ENCODE measurements at places on chromosomes 7 and 10.
A peak's percentile ranks its signal among the peaks of the same experiment; 100 is the strongest.

GRCh38 chr10:120735773-120736371 is 115.3 kb upstream of the WDR11 start:
- DNase-seq: peak; percentile 62

- DNase-seq: no peak
Measured at GRCh38 chr7:135728136-135728669, at the start of gene SLC13A4. Gene SLC13A4 (minus strand): TSS chr7:135728186. CDS start chr7:135727496, 690 bp downstream.

DNA sequence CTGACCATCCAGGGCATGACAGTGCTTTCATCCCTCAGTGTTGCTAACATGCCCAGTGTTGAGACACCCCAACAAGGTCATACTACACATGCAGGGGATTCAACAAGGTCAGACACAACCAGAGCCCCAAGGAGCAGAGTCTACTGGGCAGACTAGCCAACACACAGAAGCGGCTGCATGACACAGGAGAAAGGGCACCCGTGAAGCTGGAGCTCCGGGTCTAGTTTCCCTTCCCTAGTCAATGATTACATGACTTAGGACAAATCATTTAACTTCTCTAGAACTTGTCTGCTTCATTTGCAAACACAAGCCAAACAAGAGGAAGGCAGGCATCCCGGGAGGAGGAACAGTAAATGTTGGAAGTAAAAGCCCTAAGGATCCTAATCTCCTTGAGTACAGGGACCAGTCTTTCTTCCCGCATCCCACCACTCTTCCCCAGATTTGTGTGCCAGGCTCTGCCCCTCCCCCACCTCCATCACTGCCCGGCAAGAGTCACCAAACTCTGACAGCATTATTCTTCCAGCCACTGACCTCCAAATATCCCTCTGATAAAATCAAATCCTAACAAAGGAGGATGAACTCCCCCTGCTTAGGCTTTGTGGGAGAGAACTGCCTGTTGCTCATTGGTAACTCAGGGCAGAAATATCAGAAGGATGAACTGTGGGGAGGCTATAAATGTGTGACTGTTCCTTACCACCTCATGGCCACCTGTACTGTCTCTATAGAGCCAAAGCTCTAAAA is 104.3 kb downstream of the KCNMA1 start:
- no peak for DNase-seq

DNA sequence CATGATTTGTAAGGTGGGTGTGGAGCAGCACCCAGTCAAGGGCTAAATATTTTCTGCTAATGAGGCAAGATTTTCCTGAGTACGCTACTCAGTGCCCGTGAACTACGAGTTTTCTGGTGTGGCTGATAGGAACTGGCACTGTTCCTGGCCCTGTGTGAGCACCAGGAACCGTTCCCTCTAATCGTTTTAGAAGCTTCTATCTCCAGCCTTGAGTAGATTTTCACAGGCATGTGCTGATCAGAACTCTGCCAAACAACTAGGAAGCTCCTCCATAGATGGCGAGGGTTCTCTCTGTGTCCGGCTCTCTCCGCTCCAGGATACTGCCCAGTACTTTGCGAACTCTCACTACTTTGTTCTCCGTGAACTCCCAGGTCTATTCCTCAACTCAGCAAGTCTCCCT is 17.7 kb downstream of the TRIM4 start:
- no peak for DNase-seq

DNA sequence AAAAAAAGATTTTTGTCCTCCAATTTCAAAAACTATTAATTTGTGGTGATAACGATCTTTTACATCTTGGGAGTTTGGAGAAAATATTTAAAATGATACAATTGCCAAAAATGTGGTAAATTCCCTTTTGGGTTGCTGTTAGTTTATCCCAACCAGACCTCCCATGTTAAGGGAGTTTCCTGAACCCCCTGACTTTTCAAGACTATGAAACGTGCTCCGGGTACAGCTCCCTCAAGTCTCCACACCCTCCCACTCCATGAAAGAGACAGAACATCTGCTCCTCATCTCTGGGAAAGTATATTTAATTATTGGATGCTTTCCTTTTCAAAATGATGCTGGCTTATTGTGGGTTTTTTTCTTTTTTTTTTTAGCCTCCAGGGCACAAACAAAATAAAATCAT is 534.6 kb upstream of the NRP1 start:
- no peak for DNase-seq

GRCh38 chr10:80292607-80293239 is 3.3 kb upstream of the MAT1A start:
- DNase-seq: no peak

- no peak for DNase-seq
Measured at GRCh38 chr7:94311515-94311914, 83.2 kb upstream of the COL1A2 start.

- DNase-seq: peak; percentile 82
Measured at GRCh38 chr7:102412548-102412947, 16.4 kb downstream of the PRKRIP1 start.

DNA sequence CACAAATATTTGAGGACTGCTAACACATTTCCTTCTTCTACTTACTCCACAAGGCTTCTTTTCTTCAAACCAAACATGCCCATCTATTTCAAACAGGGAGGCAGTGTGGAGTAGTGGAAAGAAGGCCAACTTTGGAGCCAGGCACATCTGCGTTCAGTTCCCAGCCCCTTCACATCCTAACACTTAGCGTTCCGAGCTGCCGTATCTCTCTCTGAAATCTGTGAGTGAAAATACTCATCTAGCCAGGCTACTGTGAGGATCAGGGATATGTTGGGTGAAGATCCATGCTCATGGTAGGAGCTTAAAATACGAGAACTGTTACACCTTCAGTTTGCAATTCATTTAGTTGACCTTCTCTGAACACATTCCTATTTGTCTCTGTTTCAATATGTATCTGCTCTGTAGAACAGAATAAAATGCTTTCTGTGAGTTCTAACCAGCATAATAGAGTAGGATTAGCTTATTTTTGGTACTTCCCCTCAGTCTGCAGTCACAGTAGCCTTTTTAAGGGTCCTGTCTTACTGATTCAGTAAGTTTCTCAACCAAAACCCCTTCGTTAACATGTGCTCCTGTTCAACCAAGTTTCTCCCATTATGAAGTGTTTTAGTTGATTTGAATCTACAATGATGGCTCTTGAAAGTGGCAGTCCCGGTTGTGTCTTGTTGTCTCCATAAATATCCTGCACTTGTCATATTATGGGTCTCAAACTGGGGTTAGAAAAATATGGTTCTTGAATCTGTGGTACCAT is 3.3 kb upstream of the MEST start:
- DNase-seq: no peak

GRCh38 chr10:18313626-18314025 is 173.4 kb downstream of the CACNB2 start:
- DNase-seq: no peak
